BJ (cell line): ENCODE measurements at places on chromosomes 3 and 15.

DNA sequence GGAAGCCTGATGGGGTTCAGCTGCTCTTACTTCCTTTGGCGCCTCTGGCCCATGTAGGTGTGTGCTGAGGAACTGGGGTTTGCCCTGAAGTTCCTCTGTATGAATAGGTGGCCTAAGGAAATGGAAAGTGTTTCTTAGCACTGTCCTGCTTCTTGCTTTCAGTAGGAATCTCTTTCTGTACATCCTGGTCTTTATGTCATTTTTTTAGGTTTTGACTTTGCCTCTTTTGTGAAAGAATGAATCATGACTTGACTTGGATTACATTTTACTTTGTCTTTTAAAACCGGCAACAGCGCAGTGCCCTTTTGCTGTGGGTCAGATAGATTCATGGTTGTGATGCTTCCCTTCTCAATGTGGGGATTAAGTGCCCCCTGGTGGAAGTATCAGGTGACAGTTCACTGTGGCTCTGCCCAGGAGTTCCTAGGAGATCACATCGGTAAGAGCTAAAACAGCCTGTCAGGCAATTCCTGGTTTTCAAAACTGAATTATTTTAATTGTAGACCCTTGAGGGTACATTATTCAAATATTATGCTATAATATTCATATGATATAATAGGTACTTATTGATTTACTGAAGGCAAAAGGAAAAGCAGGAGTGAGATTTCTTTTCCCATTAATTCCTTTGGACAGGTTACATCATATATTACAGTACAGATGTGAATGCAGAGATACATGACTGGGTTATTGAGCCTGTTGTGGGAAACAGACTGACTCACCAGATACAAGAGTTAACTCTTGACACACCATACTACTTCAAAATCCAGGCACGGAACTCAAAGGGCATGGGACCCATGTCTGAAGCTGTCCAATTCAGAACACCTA is 95.4 kb downstream of the HCN4 start:
- no peak for DNase-seq

- no peak for DNase-seq
Observed at GRCh38 chr3:81352867-81353266, 408.6 kb downstream of the GBE1 start.

DNA sequence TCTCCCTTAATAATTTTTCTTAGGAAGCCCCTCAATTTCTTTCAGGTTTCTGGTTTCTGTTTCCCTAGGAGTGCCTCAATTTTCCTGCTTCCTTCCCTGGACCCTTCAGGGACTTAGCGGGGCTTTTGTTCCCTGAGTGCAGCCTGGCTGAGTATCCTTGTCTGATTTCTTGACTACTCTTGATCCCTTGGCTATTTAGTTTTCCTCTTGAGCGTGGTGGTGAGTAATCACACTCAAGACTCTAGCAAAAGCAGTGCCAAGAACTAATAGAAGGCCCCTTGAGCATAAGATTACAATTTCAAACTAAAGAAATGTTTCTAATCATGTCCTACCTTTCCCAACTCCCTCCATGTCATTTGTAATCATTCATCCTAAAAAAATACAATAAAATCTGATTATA is 94.3 kb upstream of the C3orf80 start:
- DNase-seq: no peak

DNA sequence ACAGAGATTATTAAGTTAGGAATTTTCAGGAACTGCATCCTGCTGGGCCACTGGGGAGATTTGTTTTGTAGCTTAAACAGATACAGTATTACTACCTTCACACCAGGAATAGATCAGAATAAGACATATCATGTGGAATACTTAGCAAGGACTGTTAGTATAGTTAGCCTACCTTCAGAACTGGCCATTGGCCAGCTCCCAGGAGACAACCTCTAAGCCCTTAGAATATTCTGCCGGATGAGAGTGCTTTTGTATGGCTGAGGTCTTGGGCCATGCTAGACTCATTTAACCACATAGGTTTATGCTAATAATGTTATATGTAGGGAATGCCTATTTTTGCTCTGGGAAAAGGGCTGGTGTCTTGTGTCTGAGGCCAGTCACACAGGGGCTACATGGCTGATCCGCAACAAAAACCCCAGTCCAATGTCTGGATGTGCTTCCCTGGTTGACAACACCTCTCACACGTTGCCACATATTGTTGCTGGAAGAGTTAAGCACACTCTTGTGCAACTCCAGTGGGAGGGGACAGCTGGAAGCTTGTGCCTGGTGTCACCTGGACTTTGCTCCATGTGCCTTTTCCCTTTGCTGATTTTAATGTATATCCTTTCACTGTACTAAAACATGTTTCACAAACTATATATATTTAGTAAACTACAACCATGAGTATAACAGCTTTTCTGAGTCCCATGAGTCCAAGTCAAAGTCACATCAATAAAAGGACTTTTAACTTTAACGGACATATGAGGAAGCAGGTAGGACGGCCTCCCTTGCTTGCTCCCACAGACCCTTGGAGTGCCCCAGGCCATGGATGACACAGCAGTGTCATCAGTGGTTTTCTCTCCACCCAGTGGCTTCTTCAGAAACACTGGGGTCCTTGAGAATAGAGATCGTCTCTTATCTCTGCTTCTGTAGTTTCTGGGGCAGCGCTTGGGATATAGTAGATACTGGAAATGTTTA is 118.0 kb upstream of the C3orf80 start:
- no peak for DNase-seq

- DNase-seq: no peak
Observed at GRCh38 chr15:70810916-70811578, 42.9 kb downstream of the LARP6 start.

DNA sequence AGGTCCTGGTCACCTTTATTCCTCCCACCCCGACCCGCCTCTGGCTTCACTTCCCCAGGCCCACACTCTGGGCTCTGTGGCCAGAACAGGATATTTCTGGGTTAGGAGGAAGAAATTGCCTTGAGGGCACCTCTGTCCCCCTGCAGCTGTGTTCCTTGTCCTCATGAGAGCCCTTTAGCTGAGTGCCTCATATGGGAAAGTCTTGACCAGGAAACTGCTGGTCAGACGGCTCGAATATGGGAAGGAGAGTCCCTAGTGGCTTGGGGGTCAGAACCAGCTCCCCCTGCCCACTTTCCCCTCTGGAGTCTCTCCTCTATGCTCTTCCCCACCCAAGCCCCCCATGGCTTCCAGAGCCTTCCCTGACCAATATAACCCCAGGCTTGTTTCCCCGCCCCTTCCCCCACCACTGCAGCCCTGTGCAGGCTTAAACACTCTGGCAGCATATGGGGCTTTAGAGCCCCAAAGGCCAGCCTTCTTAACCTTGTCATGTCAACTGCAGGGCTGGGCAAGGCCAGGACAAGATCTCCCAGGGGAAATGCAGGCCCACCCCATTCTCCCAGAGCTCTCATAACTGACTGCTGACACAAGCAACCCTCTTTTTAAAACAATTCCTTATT is 36.4 kb downstream of the SEC22C start:
- DNase-seq: no peak

- DNase-seq: no peak
Observed at GRCh38 chr15:69524296-69524695, 71.7 kb downstream of the RPLP1 start.

DNA sequence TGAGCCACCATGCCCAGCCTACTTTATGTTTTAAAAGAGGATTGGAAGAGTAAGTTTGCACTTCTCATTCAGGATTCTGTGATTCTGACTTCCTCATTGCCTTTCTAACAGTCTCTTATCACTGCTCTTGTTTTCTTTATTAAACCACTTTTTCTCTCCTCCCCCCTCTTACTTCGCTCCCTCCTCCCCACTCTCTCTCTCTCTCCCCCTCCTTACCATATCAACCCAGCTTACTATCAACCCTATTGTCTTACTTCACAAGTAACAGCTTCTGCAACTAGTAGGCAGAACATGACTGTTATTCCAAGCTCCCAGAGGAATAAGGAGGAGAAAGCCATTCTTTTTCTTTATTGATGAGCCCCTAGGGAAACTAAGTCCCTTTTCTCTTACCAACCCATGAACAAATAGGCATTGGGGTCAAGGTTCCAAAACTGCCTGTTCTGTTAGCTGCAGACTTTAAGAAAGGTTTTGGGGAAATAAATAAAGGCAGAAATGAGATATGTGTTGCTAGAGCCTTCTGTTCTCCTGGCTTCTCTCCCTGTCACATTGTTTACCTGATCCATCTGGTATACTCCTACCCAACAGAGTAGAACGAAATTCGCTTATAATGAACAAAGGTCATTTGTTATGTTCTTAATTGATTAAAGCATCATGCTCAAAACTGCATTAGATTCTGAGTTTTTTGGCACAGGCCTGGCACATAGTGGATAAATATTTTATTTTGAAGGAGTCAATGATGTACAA is 56.4 kb upstream of the RASGRP1 start:
- DNase-seq: no peak

- no peak for DNase-seq
Observed at GRCh38 chr3:94673876-94674275, 611.0 kb downstream of the NSUN3 start.

- no peak for DNase-seq
Observed at GRCh38 chr15:77508541-77509243, 88.0 kb downstream of the HMG20A start.

- no peak for DNase-seq
Observed at GRCh38 chr3:197339841-197340520, 41.6 kb upstream of the DLG1 start.

- DNase-seq: no peak
Observed at GRCh38 chr3:61733876-61734275, 172.5 kb downstream of the PTPRG start.

DNA sequence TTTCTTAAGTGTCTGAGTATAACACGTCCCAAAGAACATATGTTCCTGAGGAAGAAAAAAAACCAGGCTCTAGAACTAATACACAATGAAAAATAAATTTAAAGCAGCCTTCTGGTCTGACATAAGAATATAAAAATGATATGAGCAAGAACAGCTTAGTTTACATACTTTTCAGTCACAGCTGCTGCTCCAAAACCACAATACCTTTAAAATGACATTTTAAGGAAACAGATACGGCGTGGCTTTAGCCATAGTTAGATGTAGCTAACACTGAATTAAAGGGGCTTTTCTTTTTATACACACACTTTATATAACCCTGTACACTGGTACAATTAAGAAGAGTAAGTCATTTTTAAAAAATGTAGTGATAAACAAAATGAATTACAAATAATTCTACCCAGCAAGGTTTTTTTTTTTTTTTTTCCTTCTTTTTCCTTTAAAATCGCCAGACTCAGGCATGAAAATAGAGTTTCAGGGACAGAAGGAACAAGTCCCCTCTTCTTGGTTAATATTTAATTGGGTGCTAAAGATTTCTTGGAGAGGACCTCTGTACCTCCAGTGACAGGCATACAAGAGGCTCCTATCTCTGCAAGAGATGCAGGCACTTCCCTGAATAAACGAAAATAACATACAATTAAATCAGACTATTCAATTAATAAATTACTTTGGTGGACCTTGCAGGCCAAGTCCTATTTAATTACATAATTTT is 265.6 kb downstream of the FOXP1 start:
- DNase-seq: no peak

DNA sequence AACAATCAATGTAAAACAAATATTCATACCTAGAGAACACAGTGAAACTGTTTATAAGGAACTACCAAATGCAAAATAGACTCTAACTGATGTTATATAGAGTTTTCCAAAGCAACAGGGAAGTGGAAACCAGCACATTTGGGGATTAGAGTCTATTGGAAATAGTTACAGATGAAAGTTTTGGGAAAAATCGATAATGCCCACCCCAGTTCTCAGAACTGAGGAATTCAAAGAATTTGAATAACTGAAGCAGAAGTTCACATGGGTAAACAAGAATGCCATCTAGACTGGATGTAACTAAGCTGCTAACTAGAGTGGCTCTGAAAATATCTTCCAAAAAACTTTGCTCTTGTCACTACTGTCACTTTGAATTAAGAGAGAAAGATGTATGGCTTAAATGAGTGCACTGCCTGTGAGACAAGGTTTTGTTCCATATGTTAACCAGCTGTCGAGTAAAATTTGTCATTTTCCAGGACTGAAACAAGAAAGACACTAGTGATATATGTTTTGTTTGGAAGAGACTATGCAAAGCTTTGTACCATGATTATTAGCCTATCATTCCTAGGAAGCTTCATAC is 9.2 kb upstream of the DENND4A start:
- no peak for DNase-seq

- DNase-seq: no peak
Observed at GRCh38 chr3:152539191-152539764, 270.5 kb downstream of the MBNL1 start.

DNA sequence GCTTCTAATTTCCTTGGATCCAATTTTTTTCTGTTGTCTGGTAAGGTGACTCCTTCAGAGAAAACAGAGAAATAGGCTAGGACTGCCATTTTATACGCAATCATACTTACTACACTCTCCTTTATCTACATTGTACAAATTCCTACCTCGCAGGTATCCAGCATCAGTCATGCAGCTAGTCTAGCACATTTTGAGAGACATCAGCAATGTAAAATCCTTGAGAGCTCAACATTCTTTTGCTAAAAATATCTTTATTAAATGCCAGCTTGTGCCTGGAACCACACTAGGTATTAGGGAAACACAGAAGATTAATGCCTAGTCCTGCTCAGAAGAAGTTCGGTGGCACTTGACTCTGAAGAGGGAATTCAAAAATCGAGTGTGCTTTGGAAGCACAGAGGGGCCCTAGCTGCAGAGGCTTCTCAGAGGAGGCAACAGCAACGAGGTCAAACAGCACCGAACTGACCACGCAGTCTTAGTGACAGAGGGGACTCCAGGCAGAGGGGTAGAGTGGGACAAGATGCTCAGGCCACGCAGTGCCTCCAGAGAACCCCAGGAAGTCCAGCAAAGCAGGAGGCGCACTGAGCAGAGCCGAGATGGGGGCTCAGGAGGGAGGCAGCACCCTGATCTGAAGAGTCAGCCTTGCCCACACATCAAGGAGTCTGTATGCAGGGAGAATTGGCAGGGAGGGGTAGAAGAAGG is 3.5 kb downstream of the FAM174B start:
- DNase-seq: no peak

- DNase-seq: no peak
Observed at GRCh38 chr3:129313415-129313664, 34.7 kb downstream of the HMCES start.

- DNase-seq: no peak
Observed at GRCh38 chr3:106033654-106034053, 164.8 kb upstream of the CBLB start.

GRCh38 chr15:61038387-61038786 is 190.7 kb downstream of the RORA start:
- no peak for DNase-seq

GRCh38 chr3:143286392-143287010 is 166.9 kb downstream of the CHST2 start:
- no peak for DNase-seq

DNA sequence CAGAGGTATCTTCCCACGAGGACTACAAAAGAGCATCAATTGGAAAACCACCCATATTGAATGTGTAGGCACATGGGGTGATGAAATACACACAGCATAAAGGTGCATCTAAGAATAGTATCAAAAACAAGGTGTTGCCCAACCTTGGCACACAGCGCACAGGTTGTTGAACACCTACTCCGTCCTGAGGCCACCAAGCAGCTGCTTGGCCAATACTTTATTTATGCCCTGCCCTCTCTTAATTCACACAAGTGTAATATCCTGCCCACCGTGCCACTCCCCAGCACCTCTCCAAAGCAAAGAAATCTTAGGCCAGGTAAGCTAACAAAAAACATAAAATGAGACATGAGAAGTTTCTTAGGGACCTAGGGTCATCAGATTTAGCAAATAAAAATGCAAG is 31.2 kb downstream of the WWTR1 start:
- no peak for DNase-seq

- no peak for DNase-seq
Observed at GRCh38 chr15:66897971-66898370, 167.4 kb upstream of the SMAD3 start.
